ENCODE measurements at places on chromosomes 13 and 19.

GRCh38 chr19:50513746-50514345 is at the start of gene ASPDH:
ASPDH (minus strand) TSS chr19:50513913; CDS start chr19:50513823, 90 bp downstream.
- no peak for DNase-seq

GRCh38 chr13:54124700-54125099 is 1096.1 kb downstream of the OLFM4 start:
- DNase-seq, result no peak

DNA sequence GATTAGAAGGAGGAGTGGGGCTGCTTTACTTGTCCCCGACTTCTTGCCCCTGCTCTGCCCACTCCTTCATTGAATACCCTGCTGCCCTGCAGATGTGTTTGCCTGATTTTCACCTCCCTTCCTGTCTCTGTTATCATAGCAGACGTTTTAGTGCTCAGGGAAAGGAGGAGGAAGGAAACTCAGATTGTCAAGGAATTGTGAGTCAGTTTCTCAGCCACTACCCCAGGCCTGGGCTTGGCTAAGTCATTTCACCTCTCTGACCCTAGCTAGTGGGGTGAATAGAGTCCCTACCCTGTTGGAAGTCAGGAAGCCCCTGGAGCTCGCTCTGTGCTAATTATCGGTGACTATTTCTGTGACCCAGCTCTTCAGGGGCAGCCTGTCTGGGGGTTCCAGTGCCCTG is 3.9 kb downstream of the BCKDHA start:
- no peak for DNase-seq

GRCh38 chr13:59793107-59793506 is 370.6 kb downstream of the DIAPH3 start:
- DNase-seq, result no peak

DNA sequence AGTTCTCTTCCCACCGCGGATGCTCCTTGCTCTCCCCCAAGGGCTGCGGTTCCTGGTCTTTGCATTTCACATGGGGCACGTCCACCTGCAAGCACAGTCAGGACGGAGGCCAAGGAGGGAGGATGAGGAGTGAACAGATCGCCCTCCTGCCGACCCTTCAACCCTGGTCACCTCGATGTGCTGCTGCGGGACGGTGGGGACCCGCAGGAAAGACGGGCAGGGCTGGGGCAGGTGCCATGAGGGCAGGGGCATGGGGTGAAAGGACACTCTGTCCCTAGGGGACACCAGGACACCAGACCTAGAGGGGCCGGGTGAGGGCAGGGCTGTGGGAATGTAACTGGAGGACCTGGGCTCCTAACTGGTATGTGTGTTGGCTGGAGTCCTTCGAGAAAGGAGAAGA is 840 bp downstream of the SYCE2 start:
- no peak for DNase-seq

- no peak for DNase-seq
These were observed 12.0 kb upstream of the SHFL start for GRCh38 chr19:10074153-10074552.

- DNase-seq, result no peak
These were observed 3.5 kb downstream of the FSTL3 start for GRCh38 chr19:679418-680286.

DNA sequence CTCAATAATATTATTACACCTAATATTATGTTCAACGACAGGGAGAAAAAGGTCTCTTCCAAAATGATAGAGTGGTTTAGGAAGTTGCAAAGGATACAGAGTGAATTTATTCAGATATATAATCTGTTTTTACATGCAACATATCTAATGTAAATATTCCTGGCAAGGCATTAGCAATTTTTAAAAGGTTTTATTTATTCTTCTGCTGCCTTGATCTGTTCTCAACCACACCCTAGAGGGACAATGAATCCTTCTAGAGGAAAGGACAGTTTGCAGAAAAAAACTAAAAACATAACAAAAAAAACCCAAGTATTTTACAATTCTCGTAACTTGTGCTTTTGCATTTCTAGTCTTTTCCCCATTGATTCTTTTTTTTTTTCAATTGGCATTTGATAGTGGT is 459.6 kb downstream of the KLF12 start:
- DNase-seq, result no peak

DNA sequence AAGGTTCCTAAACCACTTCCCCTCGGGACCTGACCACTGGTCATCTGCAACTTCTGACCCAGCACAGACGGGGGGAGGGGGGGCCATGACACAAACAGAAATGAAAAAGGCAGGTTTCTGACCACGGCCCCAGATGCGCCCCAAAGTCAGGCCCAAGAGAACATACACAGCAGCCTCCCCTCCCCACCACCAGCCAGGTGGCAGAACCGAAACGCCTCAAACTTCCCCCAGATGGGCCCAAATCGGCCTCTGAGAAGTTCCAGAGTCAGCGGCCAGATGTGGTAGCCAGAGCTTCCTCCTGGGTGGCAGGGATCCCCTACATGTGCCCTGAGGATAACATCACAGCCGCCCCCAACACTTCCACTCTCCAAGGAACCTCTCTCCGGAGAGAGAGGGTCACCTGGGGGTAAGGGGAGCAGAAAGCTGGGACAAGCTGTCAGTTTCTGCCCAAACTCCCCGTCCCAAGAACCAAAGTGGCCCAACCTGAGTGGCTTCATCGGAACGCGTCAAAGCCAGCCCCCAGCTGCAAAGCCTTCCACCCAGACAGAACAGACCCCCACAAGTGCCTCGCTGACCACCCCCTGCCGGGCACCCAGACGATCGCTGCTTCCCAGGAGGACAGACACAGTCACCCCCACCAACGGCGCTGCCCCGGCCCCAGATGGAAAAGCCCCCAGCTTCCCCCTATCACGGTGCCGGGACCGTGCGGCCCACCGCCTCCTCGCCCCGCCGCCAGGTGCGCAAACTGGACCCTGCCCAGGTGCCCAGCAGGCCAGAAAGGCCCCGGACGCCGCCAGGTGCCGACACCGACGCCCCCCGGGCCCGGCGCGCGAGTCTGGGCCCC is 800 bp downstream of the ELL start:
- no peak for DNase-seq

- DNase-seq, result no peak
These were observed 212.5 kb upstream of the IRS2 start for GRCh38 chr13:109998684-109999533.

DNA sequence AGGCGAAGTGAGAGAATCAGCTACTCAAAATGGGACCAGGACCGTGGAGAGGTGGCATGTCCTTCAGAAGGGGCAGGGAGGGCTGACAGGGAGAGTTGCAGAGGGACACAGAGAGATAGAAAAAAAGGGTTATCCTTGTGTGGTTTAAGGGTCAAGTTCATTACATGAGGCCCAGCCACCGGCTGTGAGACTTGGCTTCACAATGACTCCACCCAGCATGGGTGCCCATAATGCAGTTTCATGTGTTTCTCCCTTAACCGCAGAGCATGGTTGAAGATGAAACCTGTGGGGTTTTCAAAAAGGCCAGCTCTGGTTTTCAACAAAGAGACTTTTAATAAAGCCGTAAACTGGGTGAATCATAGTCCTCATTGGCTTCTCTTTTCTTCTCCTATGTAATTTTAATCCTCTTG is 164.6 kb downstream of the KLF5 start:
- no peak for DNase-seq

- DNase-seq, result no peak
These were observed 3.4 kb downstream of the SPRY2 start for GRCh38 chr13:80337288-80338081.

DNA sequence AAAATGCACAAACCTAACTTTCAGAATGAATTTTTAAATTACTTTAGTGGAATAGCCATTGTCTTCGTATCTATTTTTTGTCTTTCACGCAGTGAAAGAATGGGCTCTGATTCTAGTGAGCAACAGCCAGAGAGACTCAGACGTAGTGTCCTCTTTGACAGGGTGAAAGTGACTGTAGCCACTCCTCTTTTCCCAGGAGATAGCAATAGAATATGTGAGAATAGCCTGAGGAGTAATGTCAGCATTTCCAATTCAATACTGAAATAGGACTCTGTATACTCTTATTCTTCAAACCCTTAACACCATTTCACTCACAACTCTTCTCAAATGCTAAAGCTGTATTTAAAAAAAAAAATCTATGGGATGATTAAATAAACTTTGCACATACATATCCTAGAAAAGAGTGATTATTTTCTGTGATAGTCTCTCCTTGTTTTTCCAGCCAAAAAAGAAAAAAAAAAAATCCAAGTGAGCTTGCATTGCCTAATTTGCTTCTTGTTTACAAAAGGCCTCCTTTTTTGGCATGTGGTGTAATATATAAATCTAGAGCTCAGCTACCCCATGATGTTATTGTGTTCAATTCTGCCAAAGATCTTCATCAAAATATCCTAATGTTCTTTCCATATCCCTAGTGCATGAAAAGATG is 626.1 kb upstream of the SLITRK6 start:
- DNase-seq, result no peak

DNA sequence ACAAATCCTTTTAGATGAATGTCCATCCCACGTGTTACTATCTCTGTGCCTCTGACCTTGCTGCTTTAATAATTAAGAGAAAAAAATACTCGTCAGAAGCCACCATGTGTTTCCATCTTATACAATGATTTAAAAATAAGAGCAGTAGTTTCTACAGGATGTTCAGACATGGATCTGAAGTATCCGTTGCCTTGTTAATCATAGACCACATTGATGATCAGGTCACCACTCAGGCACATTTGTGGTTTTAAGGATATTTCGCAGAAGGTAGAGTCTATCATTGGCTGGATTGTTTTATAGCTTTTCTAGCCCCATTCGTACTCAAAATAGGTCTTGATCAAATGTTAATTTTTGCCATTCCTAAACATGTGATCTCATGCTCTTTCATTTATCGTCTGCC is 710.0 kb upstream of the ARGLU1 start:
- DNase-seq, result no peak

DNA sequence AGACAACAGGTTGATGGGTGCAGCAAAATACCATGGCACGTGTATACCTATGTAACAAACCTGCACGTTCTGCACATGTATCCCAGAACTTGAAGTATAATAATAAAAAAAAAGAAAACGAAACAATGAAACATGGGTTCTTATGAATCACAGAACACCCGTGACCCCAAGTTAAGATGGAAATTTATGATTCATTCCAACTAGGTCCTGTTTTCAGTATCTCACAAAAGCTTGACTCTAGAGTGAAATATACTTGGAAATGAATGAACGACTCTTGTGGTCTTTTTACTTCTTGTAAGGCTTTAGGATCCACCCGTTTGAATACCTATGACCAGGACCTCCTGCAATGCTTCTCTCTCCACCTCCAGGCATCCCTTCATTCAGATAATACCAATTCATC is 3.5 kb upstream of the LILRB4 start:
- DNase-seq, result no peak

DNA sequence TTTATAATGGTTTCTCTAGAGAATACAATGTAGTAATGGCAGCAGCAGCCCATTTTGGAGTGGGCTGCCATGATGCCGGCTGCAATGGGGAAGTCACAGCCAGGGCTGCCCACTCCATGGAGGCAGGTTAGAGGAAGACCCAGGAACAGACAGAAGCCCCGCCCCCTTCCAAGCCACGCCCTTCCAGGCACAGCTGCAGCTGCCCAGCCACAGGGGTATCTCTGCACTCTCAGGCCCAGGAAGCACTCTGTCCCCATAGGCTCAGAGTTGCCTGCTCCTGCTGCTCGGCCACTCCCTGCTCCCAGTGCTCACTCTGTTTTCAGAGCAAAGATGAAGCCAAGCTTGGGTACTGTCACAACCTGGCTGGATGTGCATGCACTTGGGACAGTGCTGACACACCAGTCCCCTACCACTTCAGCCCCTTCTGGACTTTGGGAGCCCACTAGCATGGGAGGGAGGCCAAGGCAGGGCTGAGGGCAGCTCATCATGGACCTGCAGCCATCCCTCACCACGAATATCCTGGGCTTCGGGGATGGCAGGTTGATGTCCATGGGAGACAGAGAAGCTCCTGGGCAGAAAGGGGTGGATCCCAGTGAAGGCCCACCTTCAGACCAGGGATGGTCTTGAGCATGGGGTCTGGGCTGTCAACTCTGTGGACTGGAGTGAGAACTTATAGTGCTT is 1224.2 kb downstream of the SLITRK5 start:
- DNase-seq, result no peak

DNA sequence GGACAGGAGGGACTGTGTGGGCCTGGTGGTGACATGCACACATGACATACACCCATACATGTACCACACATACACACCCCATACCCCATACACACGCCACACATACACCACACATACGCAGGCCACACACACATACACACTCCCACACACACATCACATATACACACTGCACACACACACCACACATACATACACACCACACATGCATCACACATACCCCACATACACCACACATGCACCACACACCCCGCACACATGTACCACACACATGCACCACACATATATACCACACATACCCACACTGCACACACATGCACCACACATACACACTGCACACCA is 76.5 kb upstream of the KCTD15 start:
- no peak for DNase-seq

DNA sequence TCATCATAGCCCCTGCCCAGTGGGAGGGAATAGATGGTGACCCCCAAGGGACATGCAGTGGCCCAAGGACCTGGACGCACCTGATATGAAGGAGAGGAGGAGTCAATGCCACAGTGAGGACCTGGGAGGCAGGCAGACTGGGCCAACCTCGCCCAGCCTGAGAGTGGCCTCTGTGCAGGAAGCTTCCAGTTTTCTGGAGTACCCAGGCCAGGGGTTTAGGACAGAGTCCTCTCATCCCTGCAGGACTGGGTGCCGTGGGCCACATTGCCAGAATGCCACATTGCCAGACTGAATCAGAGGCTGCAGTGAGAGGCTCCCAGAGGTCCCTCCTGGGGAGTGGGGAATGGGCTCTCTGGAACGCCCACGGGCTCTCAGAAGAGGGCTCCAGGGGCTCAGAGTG is 82.9 kb upstream of the VSTM2B start:
- no peak for DNase-seq

GRCh38 chr13:25945596-25945995 is 106.2 kb downstream of the SHISA2 start:
- DNase-seq, result no peak

DNA sequence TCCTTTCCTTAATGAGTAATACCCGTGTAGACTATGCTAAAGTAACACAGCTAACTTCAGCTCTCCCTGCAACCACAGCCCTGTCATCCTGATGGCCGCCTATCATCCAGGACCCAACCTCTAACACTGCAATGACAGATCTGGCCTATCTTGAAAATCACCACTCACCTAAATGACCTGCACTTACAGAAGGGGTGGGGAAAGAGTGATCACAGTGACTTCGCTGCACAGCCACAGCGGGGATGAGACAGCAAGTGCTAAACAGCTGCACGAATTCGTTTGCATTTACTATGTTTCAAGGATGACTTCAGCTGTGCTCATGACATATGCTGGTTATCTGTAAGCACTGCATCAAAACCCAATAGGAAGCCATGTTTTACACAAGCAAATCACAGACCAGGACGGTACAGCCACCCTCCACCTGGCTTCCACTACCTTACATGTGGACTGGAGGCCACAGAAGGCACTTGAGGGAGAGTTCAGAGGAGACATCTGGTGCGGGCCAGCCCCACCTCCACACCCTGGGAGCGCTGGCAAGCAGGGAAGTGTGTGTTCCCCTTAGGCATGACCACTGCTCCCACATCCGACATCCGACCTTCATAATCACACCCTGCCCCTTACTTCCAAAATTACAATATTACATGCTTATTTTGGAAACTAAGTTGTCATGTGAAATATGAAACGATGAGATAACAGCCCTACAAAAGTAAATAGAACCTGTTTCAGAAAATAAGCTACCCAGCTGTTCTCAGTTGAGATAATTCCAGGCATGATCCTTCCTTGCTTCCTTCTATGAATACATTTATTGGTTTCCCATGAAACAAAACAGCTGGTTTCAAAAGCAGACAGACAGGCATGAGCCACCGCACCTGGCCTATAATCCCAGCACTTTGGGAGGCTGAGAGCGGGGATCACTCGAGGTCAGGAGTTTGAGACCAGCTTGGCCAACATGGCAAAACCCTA is 95.7 kb downstream of the STK24 start:
- no peak for DNase-seq

Data from GM18507 (cell line).